T-cell (primary cell): ENCODE measurements at places on chromosomes 12 and 14.

DNA sequence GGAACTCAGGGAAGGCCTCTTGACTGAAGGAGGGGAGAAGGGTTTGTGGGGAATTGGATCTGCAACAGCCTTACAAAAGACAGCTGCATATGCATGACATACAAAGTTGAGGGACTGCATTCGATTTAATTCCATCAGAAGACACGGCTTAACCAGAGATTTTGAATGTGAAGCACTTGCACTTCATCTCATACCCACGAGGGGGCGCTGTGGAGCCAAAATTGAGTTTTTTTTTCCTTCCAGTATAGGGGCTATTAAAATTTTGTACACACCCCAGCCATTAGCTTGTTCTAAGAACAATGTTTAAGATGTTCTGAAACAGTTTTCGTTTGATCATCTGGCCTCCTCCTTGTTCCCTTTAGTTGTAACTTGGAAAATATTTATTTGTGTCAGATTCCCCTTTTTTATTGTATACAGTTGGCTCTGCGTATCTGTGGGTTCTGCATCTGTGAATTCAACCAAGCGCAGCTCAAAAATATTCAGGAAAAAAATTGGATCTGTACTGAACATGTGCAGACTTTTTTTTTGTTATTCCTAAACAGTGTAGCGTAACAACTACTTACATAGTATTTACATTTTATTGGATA, 1.6 kb downstream of the SUDS3 start:
- peaks cover 24% of the 10 kb centered on the region for H3K4me1 ChIP-seq
- peaks cover 9% of the 10 kb centered on the region for H3K36me3 ChIP-seq
- peak; percentile 69 for DNase-seq
- no peaks in the 10 kb centered on the region for H3K27me3 ChIP-seq
- H3K27ac ChIP-seq = no peak overlapping the region
- peak overlapping the region; percentile 90 for H3K4me3 ChIP-seq

- no peak overlapping the region for H3K27ac ChIP-seq
- H3K4me1 ChIP-seq = no peaks in the 10 kb centered on the region
- peaks cover 10% of the 10 kb centered on the region for H3K27me3 ChIP-seq
- H3K4me3 ChIP-seq = no peak overlapping the region
Measured at GRCh38 chr12:124036657-124037109, 63.7 kb downstream of the ZNF664 start.

DNA sequence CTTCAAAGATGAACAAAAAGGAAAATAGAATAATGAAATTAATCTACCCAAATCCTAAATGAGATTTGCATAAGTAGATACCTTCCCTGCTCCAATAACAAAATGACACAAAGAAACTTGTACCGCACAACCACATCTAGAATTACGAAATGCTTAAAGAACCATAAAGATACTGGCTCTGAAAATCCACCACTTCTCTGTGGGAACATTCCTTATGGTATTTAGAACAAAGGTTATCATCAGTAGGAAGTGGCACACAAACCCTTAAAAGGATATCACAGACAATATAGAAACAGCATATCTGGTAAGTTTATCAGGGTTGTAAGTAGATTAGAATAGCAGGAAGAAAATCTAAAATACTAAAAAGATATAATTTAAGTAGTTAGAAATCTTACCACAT, 11.6 kb downstream of the IAPP start:
- no peak for DNase-seq
- no peaks in the 10 kb centered on the region for H3K4me1 ChIP-seq
- no peaks in the 10 kb centered on the region for H3K36me3 ChIP-seq
- no peak overlapping the region for H3K4me3 ChIP-seq
- no peak overlapping the region for H3K27ac ChIP-seq

DNA sequence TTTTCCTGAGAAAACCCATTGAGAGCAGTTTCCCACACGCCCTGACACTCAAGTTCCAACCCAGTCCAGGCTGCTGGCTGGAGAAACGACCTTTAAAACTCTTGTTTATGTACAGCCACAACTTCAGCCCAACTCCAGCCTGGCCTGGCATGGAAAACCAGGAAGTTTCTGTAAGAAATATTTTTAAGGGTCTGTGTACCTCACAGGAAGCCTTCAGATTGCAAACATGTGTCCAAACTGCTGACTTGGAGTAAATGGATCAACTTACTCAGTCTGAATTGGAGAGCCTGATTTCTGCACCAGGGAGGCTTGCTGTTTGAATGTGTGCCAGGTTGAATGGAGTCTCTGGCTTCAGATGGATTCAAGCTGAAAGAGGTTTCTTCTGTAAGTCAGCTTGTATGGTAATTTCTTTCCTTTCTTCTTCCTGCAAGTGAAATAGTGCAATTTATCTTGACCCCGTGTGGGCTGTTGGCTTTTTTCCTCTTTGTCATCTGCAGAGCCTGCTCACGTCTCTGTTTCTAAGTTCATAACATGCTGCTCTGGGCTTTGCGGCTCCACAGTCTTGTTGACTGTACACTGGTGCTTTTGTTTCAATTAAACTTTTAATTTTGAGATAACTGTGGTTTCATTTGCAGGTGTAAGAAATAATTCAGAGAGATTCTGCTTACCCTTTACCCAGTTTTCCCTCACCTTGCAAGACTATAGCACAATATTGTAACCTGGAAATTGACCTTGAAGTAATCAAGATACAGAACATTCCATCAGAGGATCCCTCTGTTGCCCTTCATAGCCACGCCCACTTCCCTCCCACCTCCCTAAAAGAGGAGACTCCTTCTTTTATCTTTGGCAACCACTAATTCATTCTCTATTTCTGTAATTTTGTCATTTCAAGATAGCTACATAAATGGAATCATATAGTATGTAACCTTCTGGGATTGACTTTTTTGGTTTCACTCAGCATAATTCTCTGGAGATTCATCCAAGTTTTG, 109.7 kb upstream of the PRMT8 start:
- no peak overlapping the region for H3K4me3 ChIP-seq
- peaks cover 22% of the 10 kb centered on the region for H3K27me3 ChIP-seq
- DNase-seq = no peak
- no peaks in the 10 kb centered on the region for H3K4me1 ChIP-seq
- H3K36me3 ChIP-seq = no peaks in the 10 kb centered on the region

DNA sequence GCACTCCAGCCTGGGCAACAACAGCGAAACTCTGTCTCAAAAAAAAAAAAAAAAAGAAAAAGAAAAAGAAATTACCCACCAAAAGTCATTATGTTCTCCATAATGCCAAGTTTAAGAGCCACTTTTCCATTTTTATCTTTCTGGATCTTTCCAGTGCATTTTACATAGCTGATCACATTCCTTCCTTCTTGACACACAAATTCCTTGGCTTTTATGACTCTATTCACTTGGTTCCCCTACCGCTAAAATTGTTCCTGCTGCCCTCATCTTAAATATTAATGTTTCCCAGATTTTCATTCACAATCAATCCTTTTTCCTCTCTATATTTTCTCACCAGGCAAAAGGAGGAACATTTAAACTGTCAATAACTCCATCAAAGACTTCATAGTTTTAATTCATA, 20.2 kb downstream of the KLHL28 start:
- no peak overlapping the region for H3K27ac ChIP-seq
- peaks cover 7% of the 10 kb centered on the region for H3K4me1 ChIP-seq
- H3K27me3 ChIP-seq = no peaks in the 10 kb centered on the region
- DNase-seq = no peak

DNA sequence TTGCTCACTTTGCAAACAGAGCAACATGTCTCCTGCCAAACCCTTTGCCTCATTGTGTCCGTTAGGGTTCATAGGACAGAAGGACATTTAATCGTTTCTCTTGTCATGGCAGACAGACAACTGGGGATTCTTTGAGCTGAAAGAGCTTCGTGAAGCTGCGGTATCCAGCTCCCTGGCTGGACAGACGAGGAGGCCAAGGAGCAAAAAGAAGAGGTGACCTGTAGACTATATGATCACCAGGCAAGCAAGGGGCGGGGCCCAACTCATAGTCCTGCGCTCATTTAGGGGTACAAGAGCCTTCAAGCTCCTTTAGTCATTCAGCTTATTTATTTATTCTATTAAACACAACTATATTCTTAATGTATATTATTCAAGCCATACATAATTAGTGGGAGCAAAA, 66.8 kb upstream of the VRK1 start:
- H3K27me3 ChIP-seq = no peaks in the 10 kb centered on the region
- no peaks in the 10 kb centered on the region for H3K4me1 ChIP-seq
- H3K4me3 ChIP-seq = no peak overlapping the region
- no peak for DNase-seq
- H3K36me3 ChIP-seq = no peaks in the 10 kb centered on the region
- H3K27ac ChIP-seq = no peak overlapping the region

- H3K27ac ChIP-seq = no peak overlapping the region
- no peaks in the 10 kb centered on the region for H3K36me3 ChIP-seq
- no peak overlapping the region for H3K4me3 ChIP-seq
- no peak for DNase-seq
- no peaks in the 10 kb centered on the region for H3K4me1 ChIP-seq
Measured at GRCh38 chr14:85186082-85186481, 343.9 kb upstream of the FLRT2 start.

- H3K27me3 ChIP-seq = peaks cover 3% of the 10 kb centered on the region
- no peak overlapping the region for H3K27ac ChIP-seq
- no peaks in the 10 kb centered on the region for H3K4me1 ChIP-seq
- DNase-seq = no peak
Measured at GRCh38 chr14:101775826-101776225, 14.3 kb downstream of the PPP2R5C start.

DNA sequence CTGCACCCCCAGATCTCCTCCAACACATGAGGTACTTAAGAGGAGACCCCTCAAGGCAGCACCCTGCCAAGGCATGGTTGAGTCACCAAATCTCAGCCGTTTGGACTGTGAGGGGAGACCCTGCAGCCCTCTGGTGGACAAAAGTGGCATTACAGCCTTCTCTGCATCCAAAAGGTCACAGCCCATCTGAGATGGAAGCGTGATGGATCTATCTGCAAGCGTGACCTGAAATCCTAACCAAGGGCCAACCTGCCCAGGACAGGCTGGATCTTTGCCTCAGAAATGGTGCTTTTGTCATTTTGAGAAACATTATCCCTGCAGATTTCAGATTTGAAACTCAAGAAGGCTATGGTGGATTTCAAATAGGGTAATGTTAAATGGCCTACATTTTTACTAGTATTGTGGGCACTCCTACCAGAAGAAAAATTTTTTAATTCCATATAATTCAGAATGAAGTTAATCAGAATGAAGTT, 23.7 kb upstream of the DHRS4 start:
- no peak overlapping the region for H3K4me3 ChIP-seq
- no peaks in the 10 kb centered on the region for H3K4me1 ChIP-seq
- peak; percentile 80 for DNase-seq
- no peak overlapping the region for H3K27ac ChIP-seq

DNA sequence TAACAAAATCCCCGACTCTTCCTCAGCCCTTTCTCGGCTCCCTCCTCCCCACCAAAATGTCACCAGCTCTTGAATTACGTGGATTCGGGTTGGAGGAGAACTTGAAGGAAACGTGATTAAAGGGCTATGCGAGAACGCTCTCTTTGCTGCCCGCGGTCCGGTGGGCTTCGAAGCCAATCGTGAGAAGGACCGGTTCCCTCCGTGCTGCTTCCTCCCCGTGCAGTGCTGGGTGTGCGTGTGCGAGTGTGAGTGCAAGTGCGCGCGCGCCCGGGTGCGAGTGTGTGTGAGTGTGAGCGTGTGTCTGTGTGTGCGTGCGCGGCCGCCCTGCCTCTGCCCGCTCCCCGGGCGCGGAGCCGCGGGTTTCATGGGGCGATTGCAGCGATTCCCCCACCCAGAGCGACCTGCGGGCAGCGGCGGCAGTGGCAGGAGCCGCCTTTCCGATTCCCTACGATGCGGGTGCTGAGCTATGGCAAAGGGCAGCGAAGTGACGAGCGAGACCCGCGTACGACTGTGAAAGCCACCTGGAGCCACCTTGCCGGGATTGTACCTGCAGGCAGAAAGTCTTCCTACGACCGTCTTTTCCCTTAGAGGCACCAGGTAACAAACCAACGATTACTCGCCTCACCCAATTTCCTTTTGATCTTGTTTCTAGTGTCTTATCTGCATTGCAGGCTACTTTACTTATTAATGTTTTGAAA, 1.4 kb downstream of the LRFN5 start:
- H3K27me3 ChIP-seq = peaks cover 22% of the 10 kb centered on the region
- no peak overlapping the region for H3K27ac ChIP-seq
- no peak for DNase-seq
- peaks cover 21% of the 10 kb centered on the region for H3K4me1 ChIP-seq
- H3K36me3 ChIP-seq = no peaks in the 10 kb centered on the region

- H3K27me3 ChIP-seq = peaks cover 16% of the 10 kb centered on the region
- no peak for DNase-seq
- no peak overlapping the region for H3K4me3 ChIP-seq
Measured at GRCh38 chr12:21276826-21277225, 57.9 kb downstream of the SLCO1A2 start.

DNA sequence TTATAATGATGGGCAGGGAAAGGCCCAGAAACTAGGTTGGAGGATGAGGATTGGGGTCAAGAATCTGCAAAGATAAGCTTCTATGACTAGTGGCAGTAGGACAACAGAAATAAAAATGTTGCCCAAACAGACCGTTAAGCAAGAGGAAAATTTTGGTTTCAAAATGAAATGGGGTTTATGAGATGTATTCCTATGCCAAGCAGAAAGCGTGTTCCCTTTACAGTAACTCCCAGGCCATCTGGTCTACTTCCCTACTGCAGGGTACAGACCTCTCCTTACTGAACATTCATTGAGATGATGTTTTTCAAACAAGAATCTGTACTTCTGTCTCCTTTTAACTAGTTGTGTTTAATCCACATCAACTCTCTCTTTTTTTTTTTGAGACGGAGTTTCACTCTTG, 20.4 kb upstream of the TMEM229B start:
- no peak for DNase-seq
- no peaks in the 10 kb centered on the region for H3K27me3 ChIP-seq
- no peaks in the 10 kb centered on the region for H3K4me1 ChIP-seq
- H3K36me3 ChIP-seq = no peaks in the 10 kb centered on the region
- H3K4me3 ChIP-seq = no peak overlapping the region

- H3K27me3 ChIP-seq = no peaks in the 10 kb centered on the region
- no peak within 1 kb of the TSS for H3K4me3 ChIP-seq
- DNase-seq = no peak
- H3K36me3 ChIP-seq = no peaks in the 10 kb centered on the region
- no peak within 1 kb of the TSS for H3K27ac ChIP-seq
- no peaks in the 10 kb centered on the region for H3K4me1 ChIP-seq
Measured at GRCh38 chr12:50842637-50843493, at the start of gene TMPRSS12. Gene TMPRSS12, plus strand, starts transcription at chr12:50842926. Its CDS starts 39 bp downstream, at chr12:50842965.

- H3K4me1 ChIP-seq = no peaks in the 10 kb centered on the region
- DNase-seq = no peak
- H3K4me3 ChIP-seq = no peak overlapping the region
- H3K36me3 ChIP-seq = no peaks in the 10 kb centered on the region
- H3K27me3 ChIP-seq = no peaks in the 10 kb centered on the region
- H3K27ac ChIP-seq = no peak overlapping the region
Measured at GRCh38 chr12:51907856-51908425, 637 bp downstream of the ACVRL1 start.
